ENCODE measurements at places on chromosomes 11 and 22.

GRCh38 chr22:42814215-42814614 is 42.9 kb downstream of the ARFGAP3 start:
- no peak for DNase-seq

- no peak for DNase-seq
Measured at GRCh38 chr11:128890543-128891368, at the start of gene KCNJ5. KCNJ5 (plus strand) TSS chr11:128891356; CDS start chr11:128911274, 19,918 bp downstream.

- no peak for DNase-seq
Measured at GRCh38 chr11:19357943-19358342, 117.2 kb upstream of the E2F8 start.

DNA sequence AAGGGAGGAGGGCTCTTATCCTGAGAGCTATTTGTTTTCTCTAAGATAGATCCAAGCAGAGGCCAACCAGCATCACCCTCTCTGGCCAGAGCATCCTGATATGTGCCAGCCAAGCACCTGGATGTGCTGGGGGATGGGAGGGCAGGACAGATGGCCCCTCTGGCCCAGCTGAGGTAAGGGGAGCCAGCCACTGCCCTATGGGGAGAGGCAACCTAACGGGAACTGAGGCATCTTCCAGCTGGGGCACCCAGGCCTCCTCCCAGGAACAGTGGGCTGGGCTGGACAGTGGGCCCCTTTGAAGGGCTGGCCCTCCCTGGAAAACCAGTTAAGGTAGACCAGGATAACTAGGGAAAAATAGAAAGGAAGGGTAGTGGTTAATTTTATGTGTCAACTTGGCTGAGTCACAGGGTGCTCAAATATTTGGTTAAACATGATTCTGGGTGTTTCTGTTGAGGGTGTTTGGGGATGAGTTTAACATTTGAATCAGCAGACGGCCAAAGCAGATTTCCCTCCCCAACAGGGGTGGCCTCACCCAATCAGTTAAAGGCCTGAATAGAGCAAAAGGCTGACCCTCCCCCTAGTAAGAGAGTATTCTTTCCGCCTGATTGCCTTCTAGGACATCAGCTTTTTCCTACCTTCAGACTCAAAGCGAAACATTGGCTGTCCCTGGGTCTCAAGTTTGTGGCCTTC is 595.1 kb downstream of the BUD13 start:
- DNase-seq: no peak

DNA sequence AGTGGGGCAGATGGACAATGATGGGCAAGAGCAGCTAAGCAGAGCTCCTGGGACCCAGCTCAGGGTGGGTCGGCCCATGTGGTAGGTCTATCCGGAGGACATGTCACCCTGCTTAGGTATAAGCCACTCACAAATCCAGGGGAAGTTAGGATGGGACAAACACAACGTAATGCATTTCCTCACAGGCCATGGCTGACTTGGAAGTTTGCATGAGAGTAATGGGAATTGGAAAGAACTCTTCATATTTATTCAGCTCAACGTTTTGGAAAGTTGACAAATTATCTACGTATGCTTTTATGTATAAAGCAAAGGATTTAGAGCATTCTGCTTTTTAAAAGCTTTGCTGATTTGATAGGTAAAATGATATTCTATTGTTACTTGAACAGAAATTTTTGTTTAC is 74.9 kb downstream of the SMCO4 start:
- DNase-seq: no peak
